ENCODE measurements at places on chromosomes 4 and X. TPM values are rescaled to one million over a fixed set of nuclear protein-coding genes. Genes with fewer than 3 reads are reported as not detected.

- no peak overlapping the region for H3K4me3 ChIP-seq
- no peaks in the 10 kb centered on the region for H3K36me3 ChIP-seq
- H3K4me1 ChIP-seq, result no peaks in the 10 kb centered on the region
- H3K27me3 ChIP-seq, result no peaks in the 10 kb centered on the region
Observed at GRCh38 chr4:19177616-19178015, 1074.1 kb upstream of the SLIT2 start.

GRCh38 chrX:107710617-107711391, 64.8 kb downstream of the TSC22D3 start:
- DNase-seq, result no peak
- no peak overlapping the region for H3K4me3 ChIP-seq
- peak overlapping the region; percentile 26 for H3K27ac ChIP-seq
- peaks cover 21% of the 10 kb centered on the region for H3K36me3 ChIP-seq

- DNase-seq, result no peak
- H3K27me3 ChIP-seq, result no peaks in the 10 kb centered on the region
- peaks cover 17% of the 10 kb centered on the region for H3K36me3 ChIP-seq
- no peaks in the 10 kb centered on the region for H3K4me1 ChIP-seq
- H3K27ac ChIP-seq, result no peak overlapping the region
Observed at GRCh38 chrX:99795495-99795894, 614.6 kb downstream of the PCDH19 start.

DNA sequence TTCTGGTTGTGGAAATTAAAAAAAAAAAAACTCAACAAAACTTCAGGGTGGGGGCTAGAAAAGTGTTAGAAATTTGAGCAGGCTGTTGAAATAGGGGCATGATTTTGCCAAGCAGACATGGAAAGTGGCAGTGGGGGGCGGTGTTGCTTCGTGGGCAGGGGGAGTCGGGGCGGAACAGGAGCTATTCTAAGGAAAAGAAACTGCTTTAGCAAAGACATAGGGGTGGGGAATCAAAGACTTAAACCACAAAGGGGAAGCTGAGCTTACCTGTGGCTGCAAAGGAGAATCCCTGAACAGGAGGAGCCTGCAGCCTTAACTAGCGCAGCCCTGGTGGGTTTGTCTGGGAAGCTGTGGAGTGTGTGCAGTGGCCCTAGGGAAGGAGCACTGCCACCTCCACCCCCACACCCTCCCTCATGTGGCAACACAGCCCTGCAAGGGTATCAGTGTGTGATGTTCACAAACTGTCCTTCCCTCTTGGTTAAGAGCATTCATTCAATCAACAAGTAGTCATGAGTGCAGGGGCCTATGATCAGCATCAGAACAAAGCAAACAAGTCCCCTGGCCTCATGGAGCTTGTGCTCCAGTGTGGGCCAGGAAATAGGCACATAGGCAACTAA, 20.5 kb downstream of the SEL1L3 start:
- H3K4me3 ChIP-seq, result no peak overlapping the region
- H3K27ac ChIP-seq, result no peak overlapping the region
- no peaks in the 10 kb centered on the region for H3K27me3 ChIP-seq
- peaks cover 6% of the 10 kb centered on the region for H3K4me1 ChIP-seq
- no peak for DNase-seq

PLXNB3 gene
- total RNA-seq, result 1.9 TPM

DNA sequence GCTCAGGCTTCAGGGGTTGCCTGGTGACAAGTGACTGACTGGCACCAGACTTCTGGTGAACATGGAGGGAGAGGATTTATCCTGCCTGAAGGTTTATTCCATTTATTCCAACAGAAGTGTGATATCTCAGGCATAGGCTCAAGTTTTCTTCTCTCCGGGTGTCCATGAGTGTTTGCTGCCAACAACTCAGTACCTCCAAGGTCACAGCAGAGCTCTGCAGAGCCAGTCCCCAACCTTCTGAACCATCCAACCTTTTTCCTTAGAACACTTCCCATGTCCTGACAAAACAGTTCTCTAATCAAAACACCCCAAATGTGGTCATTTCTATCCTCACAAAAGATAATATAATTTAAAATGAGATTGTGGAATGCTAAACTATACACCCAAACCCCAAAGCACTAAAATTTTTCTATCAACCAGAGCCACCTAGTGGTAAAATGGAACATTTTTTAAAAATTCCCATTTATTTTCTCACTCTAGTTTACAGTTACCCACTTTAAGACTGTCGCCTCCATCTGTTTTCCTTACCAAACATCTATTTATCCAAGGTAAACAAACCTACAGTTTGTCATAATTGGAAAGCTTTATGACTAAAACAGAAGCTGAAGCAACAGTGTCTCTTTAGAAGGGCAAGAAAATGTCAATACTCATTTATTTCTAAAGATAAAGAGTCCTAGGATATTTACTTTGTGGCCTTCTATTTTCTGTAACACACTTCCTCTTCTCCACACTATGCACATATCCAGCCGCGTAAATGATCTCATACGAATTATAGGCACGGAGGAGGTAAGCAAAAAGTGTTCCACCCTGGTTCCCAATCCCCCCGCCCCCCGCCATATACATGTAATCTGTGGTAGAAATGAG, 39.5 kb downstream of the TMEM154 start:
- no peak for DNase-seq
- H3K4me1 ChIP-seq, result peaks cover 3% of the 10 kb centered on the region
- no peaks in the 10 kb centered on the region for H3K36me3 ChIP-seq

GRCh38 chrX:16212436-16212835, 45.2 kb downstream of the MAGEB17 start:
- H3K27ac ChIP-seq, result no peak overlapping the region
- no peak overlapping the region for H3K4me3 ChIP-seq
- H3K36me3 ChIP-seq, result no peaks in the 10 kb centered on the region
- peaks cover 12% of the 10 kb centered on the region for H3K4me1 ChIP-seq
- H3K27me3 ChIP-seq, result no peaks in the 10 kb centered on the region
- DNase-seq, result peak; percentile 41

GUCY1B1 gene
- 0.59 TPM for total RNA-seq

DNA sequence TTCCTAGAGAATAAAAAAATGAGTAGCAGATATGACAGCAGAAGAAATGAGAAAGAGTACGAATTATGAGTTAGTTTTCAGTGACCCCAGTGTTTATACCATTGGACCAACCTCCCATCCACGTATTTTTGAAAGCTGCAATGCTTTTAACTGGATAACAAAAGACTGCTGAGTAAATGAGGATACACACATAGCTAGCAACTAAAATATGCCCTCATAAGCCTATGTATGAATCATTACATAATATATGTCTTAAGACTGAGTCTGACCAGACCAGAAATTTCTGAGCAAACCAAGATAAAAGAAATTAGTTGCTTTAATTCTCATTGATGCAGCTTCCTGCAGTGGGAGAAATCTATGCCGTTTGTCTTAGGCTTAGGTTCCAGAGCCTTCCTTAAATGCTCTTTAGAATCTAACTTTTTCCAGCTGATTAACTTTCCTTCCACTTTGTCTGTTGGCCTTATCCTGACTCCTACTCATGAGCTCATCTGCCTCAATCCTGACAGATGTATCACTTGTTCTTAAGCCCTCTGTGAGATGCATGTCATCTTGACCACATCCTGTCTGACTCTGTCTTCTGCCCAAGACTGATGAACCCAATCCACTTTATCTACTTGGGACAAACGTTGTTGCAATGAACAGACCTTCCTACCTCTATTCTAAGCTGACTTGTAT, 301.4 kb upstream of the AADAT start:
- no peak overlapping the region for H3K27ac ChIP-seq
- H3K4me3 ChIP-seq, result no peak overlapping the region
- no peaks in the 10 kb centered on the region for H3K36me3 ChIP-seq
- no peak for DNase-seq
- no peaks in the 10 kb centered on the region for H3K27me3 ChIP-seq

DNA sequence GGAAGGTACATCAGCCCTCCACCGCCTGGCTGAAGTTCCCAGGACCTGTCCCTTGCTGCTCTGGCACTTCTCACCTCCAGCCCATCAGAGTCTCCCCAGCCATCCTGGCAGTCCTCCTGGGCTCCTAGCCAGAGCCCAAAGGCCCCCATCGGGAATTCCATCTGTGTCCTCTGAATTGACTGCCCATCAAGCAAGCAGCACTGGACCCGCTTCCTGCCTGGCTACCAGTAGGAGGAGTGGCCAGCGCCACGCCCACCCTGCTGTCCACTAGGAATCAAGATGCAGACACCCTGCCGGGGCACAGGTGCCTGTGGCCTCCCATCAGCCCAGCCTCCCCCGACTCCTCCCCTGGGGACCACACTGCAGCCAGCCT, 47.2 kb downstream of the C4orf50 start:
- H3K27me3 ChIP-seq, result no peaks in the 10 kb centered on the region
- no peaks in the 10 kb centered on the region for H3K4me1 ChIP-seq
- H3K4me3 ChIP-seq, result no peak overlapping the region
- H3K27ac ChIP-seq, result no peak overlapping the region

GRCh38 chr4:38309471-38309870, 349.3 kb downstream of the PTTG2 start:
- no peak for DNase-seq
- H3K36me3 ChIP-seq, result no peaks in the 10 kb centered on the region
- H3K27me3 ChIP-seq, result no peaks in the 10 kb centered on the region
- H3K4me1 ChIP-seq, result peaks cover 3% of the 10 kb centered on the region
- no peak overlapping the region for H3K27ac ChIP-seq

- H3K36me3 ChIP-seq, result no peaks in the 10 kb centered on the region
- no peak overlapping the region for H3K4me3 ChIP-seq
- no peak for DNase-seq
- no peaks in the 10 kb centered on the region for H3K27me3 ChIP-seq
Observed at GRCh38 chrX:108219949-108220601, 128.5 kb downstream of the ATG4A start.

PLS3 gene
- total RNA-seq, result 315 TPM

- H3K4me3 ChIP-seq, result no peak overlapping the region
- H3K27me3 ChIP-seq, result no peaks in the 10 kb centered on the region
- no peak for DNase-seq
- H3K27ac ChIP-seq, result no peak overlapping the region
Observed at GRCh38 chr4:14272206-14272605, 644.7 kb upstream of the BOD1L1 start.

DNA sequence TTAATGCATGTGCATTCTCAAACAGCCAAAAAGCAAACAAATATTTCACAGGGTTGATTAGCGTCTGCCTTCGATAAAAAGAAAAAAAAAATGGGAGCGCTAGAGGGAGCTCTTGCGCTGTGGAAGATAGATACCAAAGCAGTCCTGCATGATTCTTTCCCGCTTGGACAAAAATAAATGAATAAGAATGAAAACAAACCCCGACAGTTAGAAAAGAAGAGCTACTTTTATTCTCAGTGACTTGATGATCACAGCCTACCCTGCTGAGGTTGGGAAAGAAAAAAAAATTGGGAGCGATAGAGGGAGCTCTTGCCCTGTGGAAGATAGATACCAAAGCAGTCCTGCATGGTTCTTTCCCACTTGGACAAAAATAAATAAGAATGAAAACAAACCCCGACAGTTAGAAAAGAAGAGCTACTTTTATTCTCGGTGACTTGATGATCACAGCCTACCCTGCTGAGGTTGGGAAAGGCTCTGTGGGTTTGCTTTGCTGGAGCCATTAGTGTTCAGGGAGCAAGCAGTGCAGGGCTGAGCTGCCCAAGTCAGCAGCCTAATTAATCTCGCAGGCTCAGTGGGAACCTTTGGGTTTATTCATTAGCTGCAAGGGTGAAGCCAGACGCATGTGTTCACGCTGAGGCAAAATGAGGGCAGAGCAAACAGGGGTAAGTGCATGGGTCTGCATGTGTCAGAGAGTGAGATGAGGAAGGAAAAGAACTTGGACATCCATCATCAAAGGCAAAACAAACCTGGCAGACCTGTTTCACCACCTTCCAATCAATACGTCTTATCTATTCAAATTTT, 249.3 kb upstream of the PRKX start:
- no peak overlapping the region for H3K27ac ChIP-seq
- peak overlapping the region; percentile 30 for H3K4me3 ChIP-seq
- peaks cover 5% of the 10 kb centered on the region for H3K4me1 ChIP-seq
- H3K36me3 ChIP-seq, result peaks cover 8% of the 10 kb centered on the region
- no peaks in the 10 kb centered on the region for H3K27me3 ChIP-seq

- H3K4me3 ChIP-seq, result no peak overlapping the region
- peaks cover 16% of the 10 kb centered on the region for H3K36me3 ChIP-seq
- no peaks in the 10 kb centered on the region for H3K4me1 ChIP-seq
- no peak for DNase-seq
- H3K27me3 ChIP-seq, result no peaks in the 10 kb centered on the region
Observed at GRCh38 chrX:54089191-54089590, 44.9 kb upstream of the PHF8 start.

CACNA1F gene
- 0.94 TPM for total RNA-seq

EXOC1L gene
- not detected for total RNA-seq

DNA sequence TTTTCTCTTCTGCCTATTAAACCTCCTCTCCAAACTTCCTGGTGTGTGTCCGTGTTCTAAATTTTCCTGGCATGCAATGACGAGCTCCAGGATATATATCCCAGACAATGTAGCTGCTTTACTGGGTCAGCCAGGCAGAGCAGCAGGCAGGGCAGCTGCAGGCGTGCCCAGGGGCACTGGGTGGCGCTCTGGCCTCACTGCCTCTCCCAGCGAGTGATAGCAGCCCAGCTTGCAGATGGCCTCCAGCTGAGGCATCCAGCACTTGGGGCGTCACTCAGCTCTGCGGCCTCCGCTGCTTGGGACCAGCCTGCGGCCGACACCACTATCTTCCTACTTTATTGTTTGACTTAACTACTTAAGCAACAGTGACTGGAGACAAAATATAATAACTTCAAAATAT, 23.0 kb upstream of the UBA6 start:
- no peaks in the 10 kb centered on the region for H3K27me3 ChIP-seq
- peak; percentile 82 for DNase-seq
- no peak overlapping the region for H3K4me3 ChIP-seq
- H3K36me3 ChIP-seq, result peaks cover 28% of the 10 kb centered on the region

- no peaks in the 10 kb centered on the region for H3K27me3 ChIP-seq
- H3K4me1 ChIP-seq, result no peaks in the 10 kb centered on the region
- DNase-seq, result no peak
Observed at GRCh38 chr4:70496231-70496630, 22.1 kb upstream of the AMTN start.

DNA sequence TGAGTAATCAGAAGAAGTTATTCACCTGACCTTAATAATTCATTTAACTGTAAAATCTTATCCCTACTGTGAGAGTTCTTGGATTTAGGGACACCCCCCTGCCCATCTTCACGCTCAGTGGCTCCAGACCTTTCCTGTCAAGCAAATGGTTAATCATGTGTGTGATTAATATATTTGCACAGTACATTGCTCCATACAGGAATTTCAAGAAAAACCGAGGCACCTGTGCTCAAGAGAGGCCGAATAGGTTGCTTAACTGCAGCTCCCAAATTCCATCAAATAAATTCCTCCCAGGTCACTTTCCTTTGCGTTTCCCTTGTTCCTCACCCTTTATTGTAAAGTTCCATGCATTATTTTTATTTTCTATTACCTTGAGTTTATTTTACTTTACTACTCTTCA, 119.5 kb downstream of the STOX2 start:
- H3K27me3 ChIP-seq, result no peaks in the 10 kb centered on the region
- no peak overlapping the region for H3K4me3 ChIP-seq
- H3K36me3 ChIP-seq, result no peaks in the 10 kb centered on the region
- no peak for DNase-seq
